ENCODE measurements at places on chromosomes 6 and 20.

DNA sequence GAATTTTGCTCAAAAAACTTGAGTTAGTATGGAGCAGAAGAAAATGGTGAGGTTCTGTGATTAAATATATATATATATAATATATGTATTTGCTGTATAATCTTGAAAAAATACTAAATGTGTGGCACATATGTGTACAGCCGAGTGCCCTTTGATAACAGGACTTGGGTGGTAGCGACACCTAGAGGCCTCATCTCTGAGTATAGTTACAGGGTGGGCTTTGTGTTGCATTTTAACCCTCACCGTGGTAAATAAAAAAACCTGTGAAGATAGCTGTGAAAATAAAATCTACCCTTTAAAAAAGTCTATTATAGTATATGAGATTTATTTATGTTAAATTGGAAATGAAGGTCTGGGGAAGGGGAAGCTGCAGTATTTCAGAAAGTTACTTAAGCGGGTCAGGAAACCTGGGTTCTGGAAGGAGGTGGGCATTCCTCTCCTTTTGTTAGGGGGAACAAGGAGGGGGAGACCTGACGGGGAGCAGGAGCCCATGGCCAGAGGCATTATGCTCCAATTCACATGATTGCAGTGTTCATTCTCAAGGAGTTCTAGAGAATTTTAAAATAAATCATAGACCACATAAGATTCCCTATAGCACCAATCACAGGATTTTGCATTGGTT lies 82.7 kb downstream of the SH3BGRL2 start:
- DNase-seq = peak; percentile 3

- DNase-seq = no peak
These were observed 152.9 kb downstream of the RNASET2 start for GRCh38 chr6:166803471-166803870.

GRCh38 chr20:24543741-24544140 lies 74.3 kb downstream of the SYNDIG1 start:
- no peak for DNase-seq

DNA sequence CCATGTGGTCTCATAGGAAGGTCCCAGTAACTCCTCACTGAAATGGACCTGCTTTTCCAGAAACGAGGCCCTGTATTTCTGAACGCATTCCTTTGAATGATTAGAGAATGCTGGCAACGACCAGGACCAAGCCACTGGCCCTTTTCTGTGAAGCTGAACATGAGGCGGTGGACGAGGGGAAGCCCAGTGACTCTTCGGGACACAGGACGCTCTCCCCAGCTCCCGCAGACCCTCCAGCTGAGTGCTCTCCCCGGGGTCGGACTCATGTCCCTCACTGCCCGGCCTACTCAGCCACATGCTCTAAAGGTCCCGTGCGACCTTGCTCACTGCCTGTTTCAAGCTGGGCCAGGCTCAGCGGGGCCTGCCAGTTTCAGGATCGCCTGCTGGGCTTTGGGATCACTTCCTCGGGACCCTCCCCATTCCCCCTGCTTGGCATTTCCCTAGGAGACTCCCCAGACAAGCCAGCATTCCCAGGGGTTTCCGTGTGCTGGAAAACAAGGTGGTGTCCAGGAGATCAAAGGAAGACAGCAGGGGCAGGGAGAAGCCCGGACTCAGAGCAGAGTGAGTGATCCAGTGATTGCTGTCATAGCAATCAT lies 2.6 kb upstream of the CST9 start:
- no peak for DNase-seq

GRCh38 chr20:45833883-45834796 lies 541 bp downstream of the SNX21 start:
- DNase-seq = no peak

GRCh38 chr6:24149836-24150235 lies 23.8 kb downstream of the NRSN1 start:
- DNase-seq = no peak

- no peak for DNase-seq
These were observed 51.6 kb downstream of the EYA2 start for GRCh38 chr20:46946181-46946624.

DNA sequence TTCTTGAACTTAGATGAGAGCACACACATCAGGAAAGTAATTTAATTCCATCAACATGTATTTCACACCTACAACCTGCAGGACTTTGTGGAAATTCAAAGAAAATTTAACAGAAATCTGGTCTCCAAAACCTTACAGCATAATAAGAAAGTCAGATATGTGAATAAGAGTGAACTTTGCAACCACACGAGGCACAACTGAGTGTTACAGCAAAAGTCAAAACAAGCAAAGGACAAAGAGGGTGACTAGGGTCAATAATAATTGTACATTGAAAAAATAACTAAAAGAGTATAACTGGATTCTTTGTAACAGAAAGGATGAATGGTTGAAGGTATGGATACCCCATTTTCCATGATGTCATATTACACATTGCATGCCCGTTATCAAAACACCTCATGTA lies 113.8 kb downstream of the MTFR2 start:
- DNase-seq = no peak

DNA sequence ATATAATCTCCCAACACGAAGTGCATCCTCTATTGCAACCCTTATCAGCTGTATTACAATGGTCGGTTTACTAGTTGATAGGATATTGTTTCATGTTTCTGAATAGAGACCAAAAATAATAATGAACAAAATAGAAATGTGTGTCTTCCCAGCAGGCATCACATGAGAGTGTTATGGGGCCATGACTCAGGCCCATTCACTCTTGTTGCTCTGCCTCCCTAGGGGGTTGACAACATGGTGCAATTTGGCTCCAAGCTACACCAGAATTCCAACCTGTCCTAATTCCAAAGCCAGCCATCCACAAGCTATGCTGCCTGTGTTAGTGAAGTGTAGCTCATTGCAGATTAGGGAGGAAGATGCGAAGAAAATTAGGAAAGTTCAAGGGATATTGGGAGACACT lies 13.1 kb upstream of the SAYSD1 start:
- DNase-seq = no peak

- no peak for DNase-seq
These were observed 26.1 kb upstream of the NEDD9 start for GRCh38 chr6:11258260-11259237.

- DNase-seq = no peak
These were observed 248.8 kb downstream of the TTLL2 start for GRCh38 chr6:167573461-167574215.

DNA sequence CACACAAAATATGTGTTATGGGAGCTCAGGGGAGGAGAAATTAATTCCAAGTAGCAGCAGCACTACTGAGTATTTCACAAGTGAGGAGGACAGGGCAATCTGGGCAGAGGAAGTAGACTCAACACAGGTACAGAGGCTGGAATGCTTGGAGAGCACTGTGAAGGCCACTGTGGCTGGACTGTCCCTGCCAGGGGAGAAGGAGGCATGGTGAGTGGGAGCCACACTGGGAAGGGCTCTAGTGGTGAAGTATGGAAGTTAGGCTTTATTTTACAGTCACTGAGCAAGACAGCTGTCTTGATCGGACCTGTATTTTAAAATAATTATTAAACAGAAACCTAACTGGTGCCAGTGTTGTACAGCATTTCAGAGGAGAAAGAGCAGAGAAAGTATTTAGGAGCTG lies 28.8 kb downstream of the FAM229B start:
- no peak for DNase-seq

- no peak for DNase-seq
These were observed 103.8 kb downstream of the KHDC1L start for GRCh38 chr6:73121421-73121993.

DNA sequence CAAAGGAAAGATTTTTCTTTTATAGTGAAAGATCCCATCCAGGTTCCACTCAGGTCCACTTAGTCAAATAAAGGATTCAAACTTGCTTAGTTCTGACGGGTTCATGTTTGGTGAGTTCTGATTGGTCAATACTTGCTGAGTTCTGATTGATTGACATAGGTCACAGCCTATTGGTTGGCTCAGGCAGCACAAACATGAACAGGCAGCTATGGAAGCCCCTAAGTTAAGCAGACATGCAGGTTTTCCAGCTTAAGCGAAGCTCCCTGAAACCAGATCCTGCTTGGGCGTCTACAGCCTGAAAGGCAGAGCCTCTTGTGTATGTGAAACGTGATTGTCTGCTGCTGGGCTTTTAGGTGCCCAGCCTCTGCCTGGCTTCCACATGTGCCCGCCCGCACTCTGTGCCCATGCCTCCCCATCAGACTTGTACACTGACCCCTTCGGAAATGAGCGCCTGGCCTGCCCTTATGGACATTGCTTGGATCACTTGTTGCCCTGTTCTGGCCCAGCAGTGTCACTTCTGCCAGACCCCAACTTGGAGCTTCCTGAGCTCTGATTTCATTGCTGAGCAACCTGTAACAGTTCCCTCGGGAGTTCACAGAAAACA lies 45.4 kb upstream of the ECI2 start:
- peak; percentile 4 for DNase-seq

DNA sequence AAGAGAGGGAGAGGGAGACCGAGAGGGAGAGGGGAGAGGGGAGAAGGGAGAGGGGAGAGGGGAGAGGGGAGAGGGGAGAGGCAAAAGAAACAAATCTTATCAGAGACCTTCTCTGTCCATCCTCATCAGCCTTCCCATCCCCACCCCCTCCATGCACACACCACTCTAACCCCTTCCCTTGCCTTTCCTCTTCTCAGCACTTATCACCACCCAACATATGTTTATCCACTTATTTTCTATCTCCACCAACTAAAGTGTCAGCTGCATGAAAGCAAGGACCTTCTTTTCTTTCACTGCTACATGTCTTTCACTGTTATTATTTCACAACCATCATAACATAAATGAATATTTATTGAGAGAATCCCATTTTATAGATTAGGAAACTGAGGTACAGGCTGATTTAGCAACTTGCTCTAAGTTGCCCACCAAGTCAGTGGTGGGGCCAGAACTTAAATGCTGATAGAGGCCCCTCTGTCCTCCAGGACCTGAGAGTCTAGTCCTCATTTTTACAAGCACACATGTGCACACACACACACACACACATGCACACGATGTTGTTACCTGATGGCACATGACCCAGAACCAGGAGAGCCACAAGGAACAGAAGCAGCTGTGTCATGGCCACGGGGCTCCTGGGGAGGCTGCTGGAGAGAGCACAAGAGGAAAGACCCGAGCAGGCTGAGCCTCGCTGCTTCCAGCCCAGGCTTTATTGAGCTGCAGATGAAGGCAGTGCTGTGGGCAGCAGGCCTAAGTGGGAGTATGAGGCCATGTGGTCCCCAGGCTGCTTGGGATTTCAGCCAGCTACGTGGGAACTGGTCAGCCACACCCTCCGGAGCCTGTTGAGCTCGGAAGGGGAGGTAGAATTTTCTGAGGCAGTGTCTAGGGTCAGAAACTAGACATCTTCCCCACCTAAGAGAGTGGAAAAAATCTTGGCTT lies 2.3 kb downstream of the DEFB124 start:
- no peak for DNase-seq
